ENCODE measurements at places on chromosomes 1 and 21.

- DNase-seq, result no peak
These were observed 131.6 kb upstream of the IVNS1ABP start for GRCh38 chr1:185448591-185449186.

- no peak for DNase-seq
These were observed 472.3 kb upstream of the B3GALT2 start for GRCh38 chr1:193658691-193659090.

DNA sequence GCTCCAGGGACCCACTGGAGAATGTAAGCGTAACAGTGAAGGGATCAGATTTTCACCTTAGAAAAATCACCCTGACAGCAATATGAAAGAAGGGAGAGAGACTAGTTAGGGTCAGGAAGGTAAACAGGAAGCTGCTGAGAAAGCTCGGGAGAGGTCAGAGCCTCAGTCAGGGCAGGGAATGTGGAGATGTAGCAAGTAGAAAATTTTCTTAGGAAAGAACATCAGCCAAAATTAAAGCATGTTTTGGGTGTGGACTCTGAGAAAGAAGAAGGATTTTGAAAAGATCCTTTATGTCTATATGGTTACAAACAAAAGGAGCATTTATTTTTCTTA lies 16.7 kb upstream of the ERICH3 start:
- DNase-seq, result no peak

DNA sequence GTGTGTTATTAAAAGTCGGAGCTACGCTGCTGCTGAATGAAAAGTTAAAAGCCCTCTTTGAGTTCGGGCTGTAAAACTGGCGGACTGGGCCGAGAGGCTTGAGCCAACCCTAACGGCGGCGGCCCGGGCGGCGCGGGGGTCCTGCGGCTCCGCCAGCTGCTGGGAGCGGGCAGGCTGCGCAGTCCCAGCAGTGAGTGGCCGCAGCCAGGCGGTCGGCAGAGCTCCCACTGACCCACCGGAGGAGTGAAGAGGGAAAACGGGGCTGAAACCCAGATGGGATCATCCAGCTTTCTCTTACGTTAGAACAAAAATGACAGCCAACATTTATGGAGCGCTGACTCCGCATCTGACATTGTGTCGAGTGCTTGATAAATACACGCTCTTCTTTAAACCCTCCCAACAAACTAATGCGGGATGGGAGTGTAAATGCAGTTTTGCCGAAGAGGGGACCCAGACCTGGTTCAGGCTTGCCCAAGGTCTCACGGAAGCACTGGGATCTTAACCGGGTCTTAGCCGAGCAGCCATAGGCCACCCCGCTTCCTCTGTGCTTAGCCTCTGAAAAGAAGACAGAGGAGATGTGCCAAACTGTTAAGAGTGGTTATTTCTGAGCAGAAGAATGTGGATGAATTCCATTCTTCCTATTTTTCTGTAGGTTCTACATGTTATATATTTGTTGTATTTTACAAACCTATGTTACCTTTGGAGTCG lies 3.5 kb downstream of the GRHL3 start:
- DNase-seq, result no peak

DNA sequence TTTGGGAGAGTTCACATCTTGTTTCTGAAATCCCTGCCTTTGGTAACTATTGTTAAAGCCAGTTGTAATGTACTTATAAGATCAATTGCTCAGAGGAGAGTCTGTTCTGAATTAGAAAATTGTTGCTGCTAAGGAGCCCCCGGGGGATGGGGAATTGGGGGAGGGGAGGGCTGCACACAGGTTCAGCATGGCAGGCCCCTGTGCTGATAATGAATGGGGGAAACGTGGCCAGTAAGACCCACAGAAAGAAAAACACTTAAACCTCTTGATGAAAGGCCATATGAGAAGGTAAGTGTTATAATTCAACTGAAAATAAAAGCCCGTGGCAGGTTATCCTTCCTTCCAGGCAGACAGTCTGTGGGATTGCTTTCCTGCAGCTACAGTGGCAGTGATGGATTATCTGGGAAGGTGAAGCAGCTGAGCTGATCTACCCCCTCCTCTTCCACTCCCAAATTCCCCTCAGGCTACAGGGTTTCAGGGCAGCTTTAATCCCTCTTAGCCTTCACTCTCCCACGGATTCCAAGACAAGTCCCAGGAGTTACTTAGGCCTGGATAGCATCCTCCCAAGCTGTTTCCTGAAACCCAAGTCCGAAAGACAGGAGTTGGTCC lies 398.8 kb downstream of the TBX15 start:
- DNase-seq, result no peak

DNA sequence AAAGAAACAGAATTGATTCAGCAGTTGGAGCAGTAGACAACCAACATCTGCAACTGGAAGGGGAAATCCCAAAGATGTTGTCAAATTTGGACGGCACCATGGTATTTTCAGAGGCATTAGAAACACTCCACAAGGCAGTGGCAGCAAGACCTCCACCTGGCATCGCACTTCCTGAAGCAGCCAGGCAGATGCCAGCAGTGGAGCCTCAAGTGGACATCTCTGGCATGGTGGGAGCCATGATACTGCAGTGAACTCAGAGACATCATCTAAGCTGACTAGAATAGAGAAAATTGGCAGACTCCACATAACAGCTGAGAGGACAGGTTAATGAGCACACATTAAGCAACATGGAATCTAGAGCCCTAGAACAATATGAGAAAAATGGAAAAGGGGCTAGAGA lies 33.9 kb upstream of the RGS8 start:
- no peak for DNase-seq

GRCh38 chr1:32426489-32427255 lies 32.4 kb upstream of the BSDC1 start:
- no peak for DNase-seq

GRCh38 chr1:70864302-70864701 lies 183.3 kb downstream of the PTGER3 start:
- DNase-seq, result no peak

DNA sequence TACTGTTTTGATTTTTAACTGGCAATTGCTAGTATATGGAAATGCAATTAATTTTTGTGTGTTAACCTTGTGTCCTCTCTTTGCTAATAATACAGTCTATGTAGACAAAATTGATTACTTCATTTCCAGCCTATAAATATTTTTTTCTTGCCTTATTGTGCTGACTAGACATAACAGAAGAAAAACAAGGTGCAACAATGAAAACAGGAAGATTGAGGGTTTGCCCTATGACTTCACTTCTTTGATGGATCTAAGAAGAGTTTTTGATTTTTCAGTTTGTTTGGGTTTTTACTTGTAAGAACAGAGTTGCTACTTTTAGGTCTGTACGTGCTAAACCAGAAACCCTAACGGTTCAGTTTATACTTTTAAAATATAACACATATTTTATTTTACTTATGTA lies 8.5 kb upstream of the CNIH4 start:
- no peak for DNase-seq

GRCh38 chr1:93093332-93094006 lies 14.4 kb downstream of the MTF2 start:
- DNase-seq, result no peak

DNA sequence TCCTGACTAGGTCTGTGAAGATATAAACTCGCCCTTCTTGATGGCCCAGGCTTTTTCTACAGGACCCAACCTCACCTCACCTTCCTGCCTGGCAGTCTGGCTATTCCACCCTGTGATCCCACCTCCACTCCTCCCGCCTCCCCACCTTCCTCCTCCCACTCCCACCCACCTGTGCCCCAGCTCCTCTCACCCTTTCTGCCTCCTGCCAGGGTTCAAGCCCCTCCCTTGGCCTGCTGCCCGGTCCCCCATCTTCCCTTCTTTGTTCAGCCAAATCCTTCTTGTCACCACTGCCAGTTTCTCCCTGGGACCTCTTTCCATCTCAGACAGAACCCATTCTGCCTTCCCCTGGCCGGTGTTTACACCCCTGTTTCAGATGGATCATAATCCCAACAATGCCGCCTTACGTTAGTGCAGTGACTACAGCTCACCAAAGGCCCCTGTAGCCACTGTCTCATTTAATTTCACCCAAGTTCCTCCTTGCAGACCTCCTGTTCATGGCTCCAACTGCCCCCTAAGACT lies 127.5 kb upstream of the EDN2 start:
- no peak for DNase-seq

DNA sequence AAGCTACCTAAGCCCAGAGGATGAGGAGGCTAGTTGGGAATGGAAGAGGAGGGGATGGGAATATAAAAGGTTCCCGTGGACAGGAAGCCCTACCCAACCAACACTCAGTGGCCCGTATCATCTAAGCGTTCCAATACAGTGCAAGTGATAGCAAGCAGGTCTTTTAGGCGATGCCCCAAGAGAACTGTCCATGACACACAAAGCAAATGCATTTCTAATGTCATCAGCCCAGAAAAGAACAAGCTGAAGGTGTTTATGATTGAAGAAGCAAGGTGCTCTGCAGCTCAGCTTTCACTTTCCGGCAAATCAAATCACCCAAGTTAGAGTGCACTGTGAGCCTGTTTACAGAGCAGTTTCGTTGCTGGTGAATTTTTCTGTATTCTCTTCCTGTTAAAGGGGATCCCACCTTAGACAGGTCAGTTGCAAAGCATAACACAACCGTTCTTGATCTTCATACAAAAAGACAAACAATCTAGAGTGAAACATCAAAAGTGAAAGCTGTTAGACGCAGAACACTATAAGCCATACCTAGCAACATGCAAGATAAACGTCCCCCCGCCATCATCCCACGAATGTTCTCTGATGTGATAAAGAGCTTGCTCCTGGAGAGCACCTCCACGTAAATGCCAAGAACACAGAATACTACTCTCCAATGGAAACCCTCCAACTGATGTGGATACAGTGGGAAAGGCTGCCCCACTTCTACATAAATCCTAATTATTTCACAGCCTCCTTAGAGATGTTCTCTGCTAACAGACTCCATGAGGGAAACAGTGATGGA lies 54.0 kb downstream of the PGBD5 start:
- DNase-seq, result no peak

GRCh38 chr1:14135070-14135469 lies 435.1 kb downstream of the PRDM2 start:
- DNase-seq, result no peak

GRCh38 chr1:185789501-185790193 lies 55.5 kb downstream of the HMCN1 start:
- no peak for DNase-seq

GRCh38 chr1:113830039-113830438 lies 17.8 kb upstream of the RSBN1 start:
- DNase-seq, result no peak

DNA sequence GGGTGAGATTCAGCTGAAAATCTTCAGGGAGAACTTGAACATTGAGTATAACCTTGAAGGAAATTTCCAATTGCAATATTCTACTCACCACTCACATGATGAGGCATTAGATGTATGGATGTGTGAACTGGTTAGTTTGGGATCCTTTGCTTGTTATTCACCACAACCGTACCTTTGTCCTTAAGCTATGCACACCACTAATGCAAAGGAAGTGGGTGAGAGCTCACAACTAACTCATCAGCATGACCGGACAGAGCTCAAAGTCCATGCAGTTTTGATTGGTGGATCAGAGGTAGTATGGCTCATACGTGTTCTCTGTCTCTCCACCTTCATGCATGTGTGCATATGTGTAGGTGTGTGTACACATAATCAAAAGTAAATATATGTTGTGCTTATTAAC lies 43.5 kb upstream of the MROH9 start:
- no peak for DNase-seq

DNA sequence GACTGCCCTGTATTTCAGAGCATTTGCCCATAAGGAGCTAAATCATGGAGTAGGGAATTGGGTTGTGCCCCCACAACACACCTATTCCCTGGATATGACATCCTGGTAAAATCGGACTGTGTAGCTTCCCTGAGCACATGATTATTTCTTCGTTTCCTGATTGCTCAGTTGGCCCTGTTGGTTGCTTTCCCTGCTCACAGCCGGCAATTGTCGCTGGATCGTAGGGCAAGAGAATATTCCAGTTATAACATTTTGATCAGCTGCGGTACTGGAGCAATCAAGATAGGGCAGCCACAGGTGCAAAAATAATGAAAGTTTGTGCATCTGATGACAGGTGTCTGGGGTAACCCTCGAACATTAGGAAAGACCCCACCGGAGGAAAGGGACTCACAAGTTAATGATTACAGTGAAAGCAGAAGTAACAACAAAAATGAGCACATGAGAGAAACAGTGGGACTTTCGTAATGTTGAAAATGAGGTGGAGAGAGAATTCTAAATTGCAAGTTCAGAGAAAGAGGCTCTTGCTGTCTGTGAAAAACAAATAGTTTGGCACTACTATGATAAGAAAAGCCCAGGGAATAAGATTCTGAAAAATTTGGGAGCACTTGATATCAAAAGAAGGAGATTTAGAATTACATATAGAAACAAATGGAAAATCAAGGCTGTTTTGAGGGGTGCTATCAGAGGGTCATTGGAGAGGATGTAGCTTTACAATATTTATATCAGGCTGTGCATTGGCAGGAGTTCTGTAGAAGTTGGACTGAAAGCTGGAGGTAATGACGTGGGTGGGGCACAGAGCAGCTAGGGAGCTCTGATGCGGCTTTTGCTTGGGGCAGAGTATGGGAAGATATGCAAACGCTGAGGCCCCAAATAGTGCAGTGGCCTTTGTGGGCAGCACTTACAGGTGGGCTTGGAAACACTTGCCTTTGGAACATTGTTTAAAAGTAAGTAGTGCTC lies at the start of gene MAB21L3:
Gene MAB21L3 (plus strand): TSS at position 833 of the 957 bp plus-strand sequence. CDS start 1,217 bp downstream, outside the sequence.
- peak; percentile 46 for DNase-seq

DNA sequence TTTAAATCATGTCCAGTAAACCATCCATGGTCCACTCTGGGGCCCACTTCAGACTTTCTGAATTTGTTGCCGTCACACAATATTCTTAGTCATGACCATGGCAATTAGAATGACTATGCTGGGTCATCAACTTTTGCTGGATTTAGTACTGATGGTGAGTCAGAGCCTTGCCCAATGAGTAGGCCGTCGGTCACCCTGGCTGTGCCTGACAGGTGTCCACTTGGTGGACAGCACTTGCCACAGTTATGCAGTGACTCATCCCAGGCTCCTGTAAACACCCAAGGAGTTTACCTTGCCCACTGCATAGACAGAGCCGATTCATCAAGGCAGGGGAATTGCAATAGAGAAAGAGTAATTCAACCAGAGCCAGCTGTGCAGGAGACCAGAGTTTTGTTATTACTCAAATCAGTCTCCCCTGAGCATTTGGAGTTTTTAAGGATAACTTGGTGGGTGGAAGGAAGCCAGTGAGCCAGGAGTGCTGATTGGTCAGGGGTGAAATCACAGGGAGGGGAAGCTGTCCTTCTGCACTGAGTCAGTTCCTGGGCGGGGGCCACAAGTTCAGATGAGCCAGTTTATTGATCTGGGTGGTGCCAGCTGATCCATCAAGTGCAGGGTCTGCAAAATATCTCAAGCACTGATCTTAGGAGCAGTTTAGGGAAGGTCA lies 333.8 kb downstream of the PTPRU start:
- no peak for DNase-seq

- no peak for DNase-seq
These were observed 9.0 kb downstream of the ARHGEF2 start for GRCh38 chr1:155969377-155969791.

- no peak for DNase-seq
These were observed 86.6 kb downstream of the ASTN1 start for GRCh38 chr1:177077734-177078499.

Data from GM12878 (cell line).